Pancreas (tissue), 10 donors: ENCODE measurements at places on chromosomes 1 and 21. TPM values are rescaled to one million over a fixed set of nuclear protein-coding genes. Genes with fewer than 3 reads are reported as not detected.

DNA sequence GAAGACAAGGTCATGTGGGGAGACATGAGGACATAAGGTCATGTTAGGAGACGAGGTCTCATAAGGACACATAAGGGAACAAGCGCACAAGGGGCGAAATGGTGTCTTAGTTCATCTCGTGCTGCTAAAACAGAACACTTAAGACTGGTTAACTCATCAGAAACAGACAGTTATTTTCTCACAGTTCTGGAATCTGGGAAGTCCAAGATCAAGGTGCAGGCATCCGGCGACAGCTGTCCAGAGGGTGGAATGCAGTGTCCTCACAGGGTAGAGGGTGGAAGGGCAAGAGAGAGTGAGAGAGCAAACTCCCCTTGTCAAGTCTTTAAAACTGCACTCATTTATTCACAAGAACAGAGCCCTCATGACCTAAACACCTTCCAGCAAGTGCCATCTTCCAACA, 34.6 kb upstream of the PDPN start:
- DNase-seq, result no peak

Gene DNAJC8
- 19.1 TPM for total RNA-seq

DNA sequence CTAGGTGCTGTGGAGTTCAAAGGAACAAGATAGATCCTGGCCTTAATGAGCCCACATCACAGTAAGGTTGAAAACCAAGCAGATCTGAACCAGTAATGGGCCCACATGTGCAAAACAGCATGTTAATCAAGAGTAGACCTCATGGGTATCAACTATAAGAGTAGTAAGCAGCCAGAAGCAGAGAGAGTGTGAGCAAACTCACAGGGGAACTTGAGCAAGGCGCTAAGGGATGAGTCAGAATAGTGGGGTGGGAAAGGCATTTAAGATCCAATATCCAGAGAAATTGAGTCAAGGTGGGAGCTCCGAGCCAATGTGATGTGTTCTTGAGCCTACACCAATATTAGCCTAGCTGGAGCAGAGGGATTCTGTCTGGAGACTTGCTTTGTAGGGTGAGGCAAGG, 52.4 kb upstream of the GJA5 start:
- no peak for DNase-seq

GRCh38 chr1:184888505-184888904, 85.8 kb downstream of the NIBAN1 start:
- no peak for DNase-seq

DNA sequence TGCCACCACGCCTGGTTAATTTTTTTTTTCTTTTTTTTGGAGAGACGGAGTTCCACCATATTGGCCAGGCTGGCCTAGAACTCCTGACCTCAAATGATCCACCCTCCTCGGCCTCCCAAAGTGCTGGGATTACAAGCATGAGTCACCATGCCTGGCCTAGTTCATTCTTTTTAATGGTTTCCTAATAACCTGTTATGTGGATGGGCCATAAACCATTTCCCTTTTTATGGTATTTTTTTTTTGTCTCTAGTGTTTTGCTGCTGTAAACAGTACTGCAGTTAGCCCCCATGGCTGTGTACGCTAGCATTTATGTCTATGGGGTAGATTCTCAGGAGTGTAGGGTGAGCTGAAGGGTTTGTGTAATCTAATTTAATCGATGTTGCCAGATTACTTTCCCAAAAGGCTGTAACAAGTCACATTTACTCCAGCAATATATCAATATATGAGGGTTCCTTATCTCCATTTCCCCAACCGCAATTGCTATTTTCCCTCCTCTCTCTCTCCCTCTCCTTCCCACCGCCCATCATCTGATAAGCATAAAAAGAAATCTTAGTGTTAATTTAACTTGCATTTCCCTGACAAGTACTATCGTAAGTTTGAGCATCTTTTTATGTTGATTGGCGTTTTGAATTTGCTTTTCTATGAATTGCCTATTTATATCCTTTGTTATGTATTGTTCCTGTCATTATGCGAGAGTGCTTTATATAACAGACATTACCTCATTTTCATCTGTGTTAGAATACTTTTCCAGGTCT, 28.7 kb downstream of the RCSD1 start:
- no peak for DNase-seq

Gene OR10Z1
- not detected for total RNA-seq
